ENCODE measurements at places on chromosomes 7 and 10. TPM values are rescaled to one million over a fixed set of nuclear protein-coding genes. Genes with fewer than 3 reads are reported as not detected.

Gene KBTBD2
- polyA plus RNA-seq = 12.1 TPM

Gene SLC39A12
- not detected for polyA plus RNA-seq

Gene C7orf57
- not detected for polyA plus RNA-seq

Gene MMRN2
- 19.9 TPM for polyA plus RNA-seq

Gene ERVW-1
- not detected for polyA plus RNA-seq

Gene SPACDR
- polyA plus RNA-seq = not detected

Gene POM121
- 9.6 TPM for polyA plus RNA-seq

Gene CALML3
- polyA plus RNA-seq = 15.9 TPM

Gene OR2A7
- polyA plus RNA-seq = 3.5 TPM

Gene ATOH7
- 0.45 TPM for polyA plus RNA-seq

Gene TET1
- 0.22 TPM for polyA plus RNA-seq

Gene ERCC6
- polyA plus RNA-seq = 5.0 TPM

Gene TMEM139
- 108 TPM for polyA plus RNA-seq

Gene GOLGA7B
- polyA plus RNA-seq = not detected

Gene HPS6
- 11.9 TPM for polyA plus RNA-seq

Gene COL26A1
- polyA plus RNA-seq = 3.5 TPM

Gene NPC1L1
- 2.4 TPM for polyA plus RNA-seq

Gene OIT3
- polyA plus RNA-seq = not detected

Gene MINDY3
- 22.2 TPM for polyA plus RNA-seq

Gene CHN2
- 7.4 TPM for polyA plus RNA-seq

Gene PON3
- polyA plus RNA-seq = 1.9 TPM

Gene MSS51
- 0.95 TPM for polyA plus RNA-seq

Gene POLR2J2
- polyA plus RNA-seq = 0.62 TPM

Gene IFIT1B
- not detected for polyA plus RNA-seq

Gene SEMA3A
- 0.34 TPM for polyA plus RNA-seq

Gene SH2D4B
- polyA plus RNA-seq = not detected

Gene UBE2H
- polyA plus RNA-seq = 40.6 TPM

Gene ZNF503
- polyA plus RNA-seq = 45.8 TPM

Gene COPG2
- polyA plus RNA-seq = 12.6 TPM

Gene TMEM273
- polyA plus RNA-seq = 3.2 TPM

Gene UBTD1
- 26.1 TPM for polyA plus RNA-seq

Gene OR6V1
- polyA plus RNA-seq = not detected

Gene DYDC2
- 0.22 TPM for polyA plus RNA-seq

Gene UTF1
- not detected for polyA plus RNA-seq

Gene TSPAN14
- polyA plus RNA-seq = 36.8 TPM

Gene LRRC61
- polyA plus RNA-seq = 23.2 TPM

Gene PTN
- polyA plus RNA-seq = 17.2 TPM

Gene UNC5B
- 5.5 TPM for polyA plus RNA-seq

Gene ARHGAP21
- 12.7 TPM for polyA plus RNA-seq

Gene ACHE
- 1.6 TPM for polyA plus RNA-seq

Gene NUTM2B
- 2.0 TPM for polyA plus RNA-seq

Gene OR6B1
- not detected for polyA plus RNA-seq

Gene SEMA3D
- 0.82 TPM for polyA plus RNA-seq

Gene GBX1
- polyA plus RNA-seq = not detected

Gene FGFR2
- polyA plus RNA-seq = 20.2 TPM

Gene SFTPA1
- not detected for polyA plus RNA-seq

Gene ABI1
- 25.7 TPM for polyA plus RNA-seq

Gene KLHL7
- polyA plus RNA-seq = 13.3 TPM
